K562 (cell line): ENCODE measurements at places on chromosomes 2 and 18. TPM values are rescaled to one million over a fixed set of nuclear protein-coding genes. Genes with fewer than 3 reads are reported as not detected.

SP5 gene
- total RNA-seq, result 1.7 and 1.8 TPM in 2 replicates

CAPN13 gene
- total RNA-seq, result not detected in 2 replicates

ABCG8 gene
- not detected in 2 replicates for total RNA-seq

RAPGEF4 gene
- 0.33 TPM in 1 of 2 replicates, not detected in the other for total RNA-seq

UGT1A3 gene
- not detected in 2 replicates for total RNA-seq

PTRHD1 gene
- 48.9 and 51.4 TPM in 2 replicates for total RNA-seq

BOLA3 gene
- total RNA-seq, result 164 and 214 TPM in 2 replicates

ELOA2 gene
- not detected in 2 replicates for total RNA-seq

ONECUT2 gene
- 1.9 and 2.5 TPM in 2 replicates for total RNA-seq

CDK15 gene
- total RNA-seq, result not detected in 2 replicates

PLB1 gene
- total RNA-seq, result 0.07 TPM in 1 of 2 replicates, not detected in the other

CRYBA2 gene
- 0.51 and 0.81 TPM in 2 replicates for total RNA-seq
